H9 (cell line): ENCODE measurements at places on chromosomes 11 and 22.

DNA sequence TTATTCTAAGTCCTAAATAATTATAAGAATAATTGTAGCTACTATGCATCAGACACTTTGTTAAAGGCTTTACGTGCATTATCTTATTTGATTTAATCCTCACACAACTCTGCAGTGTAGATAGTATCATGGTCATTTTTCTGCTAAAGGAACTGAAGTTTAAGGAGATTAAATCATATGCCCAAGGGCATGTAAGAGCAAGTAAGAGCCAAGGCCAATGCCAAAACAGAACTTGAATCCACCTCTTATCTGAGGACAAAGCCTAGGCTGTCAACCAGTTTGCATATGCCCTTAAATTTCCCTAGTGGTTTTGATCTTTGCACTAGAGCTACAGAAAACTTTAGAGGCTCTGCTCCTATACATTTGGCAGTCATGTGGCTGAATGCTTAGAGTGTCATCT, 65.6 kb upstream of the OR5AK2 start:
- DNase-seq, result no peak

- peak; percentile 84 for DNase-seq
Measured at GRCh38 chr22:36546092-36546804, 17.3 kb upstream of the EIF3D start.

DNA sequence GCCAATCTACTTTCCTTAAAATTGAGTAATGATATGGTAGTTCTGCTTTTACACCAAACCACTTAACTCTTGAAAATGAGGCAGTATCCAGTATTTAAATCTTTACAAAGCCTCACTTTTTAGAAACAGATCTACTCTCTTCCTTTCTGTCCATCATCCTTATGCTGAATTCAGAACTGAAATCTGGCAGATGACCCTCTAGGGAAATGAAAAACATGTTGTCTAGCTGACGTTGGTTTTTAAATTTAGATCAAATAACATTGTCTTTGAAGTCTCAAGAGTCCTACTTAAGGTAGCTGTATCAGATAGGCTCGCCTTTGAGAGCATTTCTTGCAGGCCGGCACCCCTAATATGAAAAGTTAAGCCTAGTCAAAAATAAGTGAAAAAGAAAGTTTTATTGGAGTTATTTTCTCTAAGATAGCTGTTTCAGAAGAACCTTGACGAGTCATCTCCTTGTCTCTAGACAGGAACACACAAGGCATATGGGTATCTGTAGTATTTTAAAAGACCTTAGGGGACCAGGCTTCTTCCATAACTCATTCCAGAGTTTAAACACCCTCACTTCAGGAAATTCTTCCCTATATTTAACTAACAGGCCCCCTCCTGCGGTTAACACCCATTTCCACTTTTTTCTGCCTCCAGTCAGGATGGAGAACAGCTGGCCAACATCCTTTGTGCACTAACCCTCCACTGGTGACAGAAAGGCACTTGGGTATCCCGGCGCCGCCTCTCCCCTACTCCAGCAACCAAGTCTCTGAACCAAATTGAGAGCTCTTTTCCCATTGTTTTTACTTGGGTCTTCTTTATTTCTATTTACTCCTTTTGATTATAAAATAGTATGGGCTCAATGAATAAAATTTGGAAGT, 81.2 kb downstream of the WNT11 start:
- no peak for DNase-seq

DNA sequence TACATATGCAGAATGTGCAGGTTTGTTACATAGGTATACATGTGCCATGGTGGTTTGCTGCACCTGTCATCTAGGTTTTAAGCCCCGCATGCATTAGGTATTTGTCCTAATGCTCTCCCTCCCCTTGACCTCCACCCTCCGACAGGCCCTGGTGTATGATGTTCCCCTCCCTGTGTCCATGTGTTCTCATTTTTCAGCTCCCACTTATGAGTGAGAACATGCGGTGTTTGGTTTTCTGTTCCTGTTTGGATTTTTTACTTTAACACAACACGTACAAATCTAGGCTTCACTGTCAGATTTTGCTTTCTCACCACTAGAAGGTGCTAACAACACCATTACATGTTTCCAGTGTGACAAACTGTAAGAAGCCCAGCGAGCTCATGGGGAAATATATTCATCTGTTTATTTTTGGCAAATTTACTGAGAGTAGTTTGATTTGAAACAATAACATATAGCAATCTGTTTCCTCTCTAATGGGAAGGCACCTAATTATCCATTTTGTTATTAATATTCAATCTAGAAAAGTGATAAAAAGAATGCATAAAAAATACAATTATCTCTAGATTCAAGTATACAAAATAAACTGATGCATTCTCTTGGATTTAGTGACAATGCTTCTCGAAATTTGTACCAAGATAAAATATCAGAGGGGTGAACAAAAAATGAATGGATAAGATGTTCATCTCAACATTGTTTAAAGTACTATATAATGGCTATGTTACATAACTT, 23.2 kb upstream of the BIRC3 start:
- no peak for DNase-seq

DNA sequence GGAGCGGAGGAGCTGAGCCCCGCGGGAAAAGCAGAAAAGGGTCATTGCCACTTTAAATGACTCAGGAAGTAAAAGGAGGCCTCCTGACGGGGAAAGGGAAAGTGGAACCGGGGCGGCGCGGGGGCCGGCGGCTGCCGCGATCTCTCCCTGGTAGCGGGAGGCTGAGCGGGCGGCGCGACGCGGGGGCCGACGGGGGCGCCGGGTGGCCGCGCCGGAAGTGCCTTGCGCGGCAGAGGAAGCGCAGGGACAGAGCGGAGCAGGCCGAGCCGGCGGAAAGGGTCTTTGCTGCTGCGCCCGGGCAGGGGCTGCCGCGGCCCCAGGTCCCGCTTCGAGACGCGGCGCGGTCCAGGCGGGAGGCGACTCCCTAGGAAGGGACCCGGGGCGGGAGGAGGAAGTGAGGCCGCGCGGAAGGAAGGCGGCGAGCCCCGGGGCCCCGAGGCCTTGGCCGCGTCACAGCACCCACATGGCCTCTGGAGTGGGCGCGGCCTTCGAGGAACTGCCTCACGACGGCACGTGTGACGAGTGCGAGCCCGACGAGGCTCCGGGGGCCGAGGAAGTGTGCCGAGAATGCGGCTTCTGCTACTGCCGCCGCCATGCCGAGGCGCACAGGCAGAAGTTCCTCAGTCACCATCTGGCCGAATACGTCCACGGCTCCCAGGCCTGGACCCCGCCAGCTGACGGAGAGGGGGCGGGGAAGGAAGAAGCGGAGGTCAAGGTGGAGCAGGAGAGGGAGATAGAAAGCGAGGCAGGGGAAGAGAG, at the start of gene TRIM44:
Gene TRIM44, plus strand, starts transcription at position 127 of the 759 bp plus-strand sequence. Its CDS starts 337 bp downstream, at position 464.
- DNase-seq, result peak; percentile 69
